ENCODE measurements at places on chromosomes 3 and 15. TPM values are rescaled to one million over a fixed set of nuclear protein-coding genes. Genes with fewer than 3 reads are reported as not detected.

The TRAT1 gene
- polyA plus RNA-seq = not detected

The CCDC33 gene
- polyA plus RNA-seq = not detected

The DUOX1 gene
- polyA plus RNA-seq = not detected

The REC114 gene
- polyA plus RNA-seq = not detected

The TRIM59 gene
- polyA plus RNA-seq = 6.8 TPM

The CCRL2 gene
- 6.6 TPM for polyA plus RNA-seq

The CHRNB4 gene
- polyA plus RNA-seq = 0.03 TPM

The AADACL2 gene
- polyA plus RNA-seq = not detected

The THPO gene
- polyA plus RNA-seq = 0.10 TPM

The PDHB gene
- polyA plus RNA-seq = 40.7 TPM

The SNRPA1 gene
- 33.9 TPM for polyA plus RNA-seq

The ADCY5 gene
- 0.08 TPM for polyA plus RNA-seq

The GOLGA8J gene
- polyA plus RNA-seq = not detected

The SMCO1 gene
- polyA plus RNA-seq = not detected

The SLC24A5 gene
- not detected for polyA plus RNA-seq

The ANKRD34C gene
- not detected for polyA plus RNA-seq

The RTP1 gene
- not detected for polyA plus RNA-seq

The CORO2B gene
- 2.9 TPM for polyA plus RNA-seq

The DPPA4 gene
- 0.06 TPM for polyA plus RNA-seq

The SH2D7 gene
- not detected for polyA plus RNA-seq

The WDR73 gene
- 29.0 TPM for polyA plus RNA-seq

The DPPA2 gene
- polyA plus RNA-seq = not detected

The SPATA12 gene
- polyA plus RNA-seq = 0.13 TPM

The ACAP2 gene
- polyA plus RNA-seq = 13.6 TPM

The SLC2A2 gene
- polyA plus RNA-seq = not detected

The IL1RAP gene
- polyA plus RNA-seq = 3.4 TPM

The NDN gene
- 23.1 TPM for polyA plus RNA-seq

The ZBED2 gene
- polyA plus RNA-seq = not detected

The TMEM207 gene
- polyA plus RNA-seq = not detected

The CCDC54 gene
- not detected for polyA plus RNA-seq

The SLC51A gene
- polyA plus RNA-seq = not detected

The CKMT1A gene
- polyA plus RNA-seq = not detected

The PEAK1 gene
- 15.2 TPM for polyA plus RNA-seq

The CILP gene
- 0.02 TPM for polyA plus RNA-seq

The MYO1E gene
- polyA plus RNA-seq = 33.4 TPM

The DUOX2 gene
- 0.02 TPM for polyA plus RNA-seq

The RARB gene
- polyA plus RNA-seq = 15.3 TPM

The BCL6 gene
- polyA plus RNA-seq = 6.9 TPM

The NMNAT3 gene
- 1.1 TPM for polyA plus RNA-seq

The ANKRD28 gene
- polyA plus RNA-seq = 36.7 TPM

The GOLGA6B gene
- not detected for polyA plus RNA-seq

The CPA3 gene
- polyA plus RNA-seq = 4.6 TPM

The GASK1A gene
- 0.04 TPM for polyA plus RNA-seq

The FAM107A gene
- polyA plus RNA-seq = 4.8 TPM

The KY gene
- polyA plus RNA-seq = not detected

The DUSP7 gene
- 38.7 TPM for polyA plus RNA-seq

The PPIB gene
- polyA plus RNA-seq = 1,240 TPM

The ISLR gene
- not detected for polyA plus RNA-seq

The INSYN1 gene
- 0.18 TPM for polyA plus RNA-seq

The HIGD2B gene
- polyA plus RNA-seq = not detected

The FAM43A gene
- 244 TPM for polyA plus RNA-seq

The LNP1 gene
- 0.40 TPM for polyA plus RNA-seq

The GP9 gene
- polyA plus RNA-seq = not detected

The ISL2 gene
- 0.10 TPM for polyA plus RNA-seq

The OR4M2 gene
- polyA plus RNA-seq = not detected
